ENCODE measurements at places on chromosomes 1 and 21. TPM values are rescaled to one million over a fixed set of nuclear protein-coding genes. Genes with fewer than 3 reads are reported as not detected.

Gene SESN2
- 26.2 TPM for total RNA-seq

DNA sequence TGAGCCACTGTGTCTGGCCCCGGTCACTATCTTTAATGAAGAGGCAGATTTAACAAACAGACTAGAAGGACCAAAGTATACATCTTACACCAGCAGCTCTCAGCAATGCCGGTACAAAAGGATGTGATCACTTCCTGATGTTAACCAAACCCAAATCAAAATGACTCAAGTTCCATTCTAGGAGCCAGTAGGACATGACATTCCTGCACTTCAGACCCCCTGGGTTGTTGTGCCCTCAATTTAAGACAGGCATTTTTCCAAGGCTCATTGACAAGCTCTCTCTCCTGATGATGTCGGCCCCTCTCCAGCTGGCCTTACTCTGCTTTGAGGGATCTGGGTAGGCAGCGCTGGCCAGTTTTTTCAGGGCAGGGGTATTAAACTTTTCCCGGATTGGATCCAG, 35.1 kb downstream of the YARS1 start:
- no peak for ATAC-seq

- ATAC-seq, result no peak
These were observed 39.8 kb downstream of the OLIG1 start for GRCh38 chr21:33109574-33110339.

GRCh38 chr1:18126616-18127015, 19.0 kb downstream of the IGSF21 start:
- no peak for ATAC-seq

Gene SLC45A3
- 1.2 TPM for total RNA-seq

Gene PCSK9
- 18.3 TPM for total RNA-seq

DNA sequence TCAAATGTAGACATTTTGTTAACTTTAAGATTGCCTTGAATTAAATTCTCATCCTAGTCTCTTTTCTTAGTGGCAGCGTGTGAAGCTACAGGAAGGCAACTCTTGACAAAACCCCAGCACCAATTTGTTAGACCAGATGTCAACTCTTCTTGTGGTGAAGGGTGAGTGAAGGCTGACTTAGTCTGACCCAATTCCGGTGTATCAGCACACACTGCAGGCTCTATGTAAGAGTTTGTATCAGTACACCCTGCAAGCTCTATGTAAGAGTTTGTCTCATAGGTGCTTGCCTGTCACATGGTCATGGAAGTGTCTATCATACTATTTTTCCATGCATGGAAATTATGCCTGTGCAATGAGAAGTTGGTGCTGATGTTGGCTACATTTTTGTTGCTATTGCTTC, 16.8 kb downstream of the CR2 start:
- ATAC-seq, result no peak

Gene TMEM200B
- 1.4 TPM for total RNA-seq

DNA sequence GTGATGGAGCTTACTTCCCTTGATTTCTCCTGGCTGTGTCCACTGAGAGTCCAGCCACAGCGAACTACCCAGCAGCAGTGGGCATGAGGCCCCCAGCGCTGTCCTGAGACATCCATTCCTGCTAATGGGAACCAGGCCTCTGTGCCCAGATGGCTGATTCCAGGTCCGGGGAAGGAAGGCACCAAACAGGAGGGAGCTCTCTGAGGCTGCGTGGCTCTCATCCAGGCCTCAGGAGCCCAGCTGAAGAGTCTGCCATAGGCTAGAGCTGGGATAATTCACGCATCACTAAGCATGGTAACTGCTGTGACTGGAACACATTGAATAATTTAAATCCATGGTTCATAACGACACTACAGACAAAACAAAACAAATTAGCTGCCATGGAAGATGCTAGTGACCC, 24.7 kb upstream of the LRRC47 start:
- ATAC-seq, result no peak

Gene NTMT2
- total RNA-seq, result not detected

DNA sequence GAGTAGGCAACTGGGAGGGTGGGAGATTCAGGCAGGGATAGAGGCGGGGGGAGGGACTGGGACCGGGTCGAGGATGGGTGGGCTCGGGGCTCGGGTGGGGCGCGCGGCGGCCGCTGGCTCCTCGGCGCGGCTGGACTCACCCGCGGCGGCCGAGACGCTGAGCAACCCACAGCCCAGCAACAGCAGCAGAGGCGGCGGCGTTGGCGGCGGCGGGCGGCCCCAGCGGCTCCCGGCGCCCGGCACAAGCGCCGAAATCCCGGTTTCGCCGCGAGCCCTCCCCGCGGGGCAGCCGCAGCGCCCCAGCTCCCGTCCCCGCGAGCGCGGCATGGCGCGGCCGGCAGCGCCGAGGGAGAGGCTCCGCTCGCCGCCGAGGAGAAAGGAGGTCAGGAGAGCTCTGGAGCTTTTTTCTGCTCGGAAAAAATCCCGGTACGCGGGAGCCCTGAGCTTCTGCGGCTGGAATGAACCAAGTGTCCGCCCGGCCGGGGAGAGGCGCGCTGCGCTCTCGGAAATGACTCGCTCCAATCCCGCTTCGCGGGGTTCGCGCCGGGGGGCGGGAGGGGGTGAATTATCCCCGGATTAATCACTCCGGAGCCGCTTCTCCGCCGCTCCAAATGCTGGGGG, at the start of gene CSMD2:
Gene CSMD2 (minus strand): TSS at position 460 of the 621 bp plus-strand sequence. CDS start 133 bp downstream, at position 327.
- ATAC-seq, result no peak

GRCh38 chr1:12402842-12403241, 173.0 kb downstream of the VPS13D start:
- no peak for ATAC-seq

- ATAC-seq, result no peak
These were observed 23.3 kb downstream of the CYP2J2 start for GRCh38 chr1:59903141-59903754.

All from esophagus mucosa (tissue), 1 donor.